ENCODE measurements at places on chromosomes 12 and 14. TPM values are rescaled to one million over a fixed set of nuclear protein-coding genes. Genes with fewer than 3 reads are reported as not detected.

- H3K36me3 ChIP-seq = no peaks in the 10 kb centered on the region
- no peak for DNase-seq
- H3K27ac ChIP-seq = no peak overlapping the region
- H3K4me1 ChIP-seq = no peaks in the 10 kb centered on the region
Measured at GRCh38 chr14:60537663-60538062, 28.7 kb downstream of the SIX6 start.

- no peaks in the 10 kb centered on the region for H3K27me3 ChIP-seq
- H3K36me3 ChIP-seq = no peaks in the 10 kb centered on the region
- H3K4me1 ChIP-seq = no peaks in the 10 kb centered on the region
- no peak overlapping the region for H3K4me3 ChIP-seq
- no peak for DNase-seq
Measured at GRCh38 chr12:9118158-9118557, 2.4 kb upstream of the A2M start.

DNA sequence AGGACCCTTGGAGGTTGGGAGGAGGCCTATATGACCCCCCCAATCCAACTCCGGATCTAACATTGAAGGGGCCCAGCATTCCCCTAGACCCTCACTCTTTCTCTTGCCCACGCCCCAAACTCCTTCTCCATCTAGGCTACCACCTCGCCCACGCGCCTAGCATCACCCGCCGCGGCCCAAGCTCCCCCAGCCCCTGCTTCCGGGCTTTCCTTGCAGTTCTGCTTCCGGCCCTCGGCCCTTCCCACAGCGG, 445 bp downstream of the CERS5 start:
- H3K36me3 ChIP-seq = no peaks in the 10 kb centered on the region
- peak overlapping the region; percentile 97 for H3K27ac ChIP-seq
- H3K4me1 ChIP-seq = peaks cover 10% of the 10 kb centered on the region
- peak overlapping the region; percentile 83 for H3K4me3 ChIP-seq

- DNase-seq = no peak
- H3K4me3 ChIP-seq = no peak overlapping the region
- H3K36me3 ChIP-seq = no peaks in the 10 kb centered on the region
Measured at GRCh38 chr12:25904442-25904841, 54.0 kb upstream of the RASSF8 start.

DNA sequence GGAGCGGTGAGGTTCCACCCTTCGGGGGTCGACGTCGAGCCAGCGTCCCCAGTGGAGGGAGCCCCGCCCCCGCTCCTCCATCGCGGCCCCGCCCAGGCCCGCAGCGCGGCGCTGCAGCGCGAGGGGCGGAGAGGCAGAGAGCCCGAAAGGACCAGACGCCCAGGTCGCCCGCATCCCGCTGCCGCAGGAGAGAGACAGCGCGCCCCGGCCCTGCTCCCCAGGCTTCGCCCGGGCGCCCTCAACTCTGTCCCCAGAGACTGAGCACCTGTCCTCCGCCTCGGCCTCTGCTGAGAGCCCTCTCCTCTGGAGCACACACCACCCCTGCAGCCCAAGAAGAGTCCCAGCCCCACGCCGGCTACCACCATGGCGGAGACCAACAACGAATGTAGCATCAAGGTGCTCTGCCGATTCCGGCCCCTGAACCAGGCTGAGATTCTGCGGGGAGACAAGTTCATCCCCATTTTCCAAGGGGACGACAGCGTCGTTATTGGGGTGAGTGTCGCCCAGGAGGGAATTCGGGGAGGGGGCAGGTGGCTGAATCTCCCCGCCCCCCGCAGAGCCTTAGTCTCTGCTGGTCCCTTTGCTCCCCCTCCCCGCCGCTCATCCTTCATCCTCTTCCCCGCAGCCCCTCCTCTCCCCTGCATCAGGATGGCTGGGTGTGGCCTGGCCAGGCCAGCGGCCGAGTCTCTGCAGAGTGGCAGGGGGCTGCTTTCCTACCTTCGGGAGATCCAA, at the start of gene KIF5A:
Gene KIF5A, plus strand, starts transcription at position 136 of the 732 bp plus-strand sequence. Its CDS starts 228 bp downstream, at position 364.
- no peak within 1 kb of the TSS for H3K27ac ChIP-seq
- peaks cover 15% of the 10 kb centered on the region for H3K4me1 ChIP-seq
- no peaks in the 10 kb centered on the region for H3K27me3 ChIP-seq
- no peaks in the 10 kb centered on the region for H3K36me3 ChIP-seq
- H3K4me3 ChIP-seq = peak within 1 kb of the TSS; percentile 20

- no peak for DNase-seq
- no peaks in the 10 kb centered on the region for H3K36me3 ChIP-seq
- H3K27me3 ChIP-seq = peaks cover 6% of the 10 kb centered on the region
- H3K4me1 ChIP-seq = no peaks in the 10 kb centered on the region
- H3K27ac ChIP-seq = no peak overlapping the region
Measured at GRCh38 chr14:106530423-106531107, 1004.2 kb downstream of the TMEM121 start.

- H3K27ac ChIP-seq = no peak overlapping the region
- no peak for DNase-seq
- no peaks in the 10 kb centered on the region for H3K4me1 ChIP-seq
- no peaks in the 10 kb centered on the region for H3K36me3 ChIP-seq
- H3K27me3 ChIP-seq = no peaks in the 10 kb centered on the region
- H3K4me3 ChIP-seq = no peak overlapping the region
Measured at GRCh38 chr12:130425698-130426245, 88.1 kb downstream of the PIWIL1 start.

TBX3 gene
- 2.4 TPM for total RNA-seq

TAS2R9 gene
- not detected for total RNA-seq
